Adipose tissue (tissue), 3 donors: ENCODE measurements at places on chromosomes 13 and 19. TPM values are rescaled to one million over a fixed set of nuclear protein-coding genes. Genes with fewer than 3 reads are reported as not detected.

The PROZ gene
- not detected for polyA plus RNA-seq

The PGLYRP2 gene
- not detected for polyA plus RNA-seq

The GJB2 gene
- 2.4 TPM for polyA plus RNA-seq

The DENND1C gene
- polyA plus RNA-seq = 1.5 TPM

The LIM2 gene
- not detected for polyA plus RNA-seq

The GPC6 gene
- 8.5 TPM for polyA plus RNA-seq

The EXOC3L2 gene
- 1.1 TPM for polyA plus RNA-seq

The C19orf67 gene
- not detected for polyA plus RNA-seq

The URI1 gene
- 32.5 TPM for polyA plus RNA-seq

The TEX29 gene
- polyA plus RNA-seq = 1.2 TPM

The FKRP gene
- polyA plus RNA-seq = 5.3 TPM

The RFX1 gene
- 4.4 TPM for polyA plus RNA-seq

The TGFBR3L gene
- polyA plus RNA-seq = not detected

The CCDC169 gene
- polyA plus RNA-seq = 0.24 TPM

The SCEL gene
- 2.9 TPM for polyA plus RNA-seq

The PCDH9 gene
- polyA plus RNA-seq = 1.0 TPM

The ZNF613 gene
- 3.4 TPM for polyA plus RNA-seq

The RNF225 gene
- not detected for polyA plus RNA-seq

The ZNF576 gene
- polyA plus RNA-seq = 10.4 TPM

The SERPINE3 gene
- polyA plus RNA-seq = 0.07 TPM

The USHBP1 gene
- polyA plus RNA-seq = 28.0 TPM

The ZNF181 gene
- 8.0 TPM for polyA plus RNA-seq

The KIR3DL1 gene
- not detected for polyA plus RNA-seq

The SELENOV gene
- polyA plus RNA-seq = not detected

The APOE gene
- polyA plus RNA-seq = 448 TPM

The SLC7A1 gene
- polyA plus RNA-seq = 10.8 TPM

The GPR183 gene
- 9.8 TPM for polyA plus RNA-seq

The C5AR1 gene
- polyA plus RNA-seq = 50.5 TPM

The ZNF568 gene
- polyA plus RNA-seq = 2.4 TPM

The DHRS12 gene
- 21.1 TPM for polyA plus RNA-seq

The TEX26 gene
- 0.09 TPM for polyA plus RNA-seq

The PSPN gene
- polyA plus RNA-seq = 0.37 TPM

The SCN1B gene
- 22.5 TPM for polyA plus RNA-seq

The GAPDHS gene
- not detected for polyA plus RNA-seq

The S1PR5 gene
- not detected for polyA plus RNA-seq

The NLRP12 gene
- 0.08 TPM for polyA plus RNA-seq

The COL5A3 gene
- 43.2 TPM for polyA plus RNA-seq

The OR7E24 gene
- polyA plus RNA-seq = not detected

The VN1R2 gene
- not detected for polyA plus RNA-seq

The MAG gene
- polyA plus RNA-seq = not detected

The NTF4 gene
- polyA plus RNA-seq = not detected

The PCSK4 gene
- 2.4 TPM for polyA plus RNA-seq

The NDUFA13 gene
- 404 TPM for polyA plus RNA-seq

The DMKN gene
- polyA plus RNA-seq = 15.3 TPM

The PRR12 gene
- 11.5 TPM for polyA plus RNA-seq

The LRP3 gene
- 42.5 TPM for polyA plus RNA-seq

The ADAMTS10 gene
- 21.5 TPM for polyA plus RNA-seq

The MAMSTR gene
- 2.2 TPM for polyA plus RNA-seq

The GPR180 gene
- polyA plus RNA-seq = 3.3 TPM

The GNA15 gene
- polyA plus RNA-seq = 0.86 TPM

The DOCK9 gene
- polyA plus RNA-seq = 21.2 TPM

The SOX1 gene
- polyA plus RNA-seq = not detected
